ENCODE measurements at places on chromosomes 12 and 14. TPM values are rescaled to one million over a fixed set of nuclear protein-coding genes. Genes with fewer than 3 reads are reported as not detected.

GUCY2C gene
- not detected for total RNA-seq

CLEC6A gene
- total RNA-seq, result not detected

BBS10 gene
- 34.2 TPM for total RNA-seq

PMEL gene
- total RNA-seq, result 2.9 TPM

GLIPR1 gene
- 47.6 TPM for total RNA-seq

GRCh38 chr12:11941606-11942337, 129.0 kb upstream of the BCL2L14 start:
- no peak for DNase-seq

DNA sequence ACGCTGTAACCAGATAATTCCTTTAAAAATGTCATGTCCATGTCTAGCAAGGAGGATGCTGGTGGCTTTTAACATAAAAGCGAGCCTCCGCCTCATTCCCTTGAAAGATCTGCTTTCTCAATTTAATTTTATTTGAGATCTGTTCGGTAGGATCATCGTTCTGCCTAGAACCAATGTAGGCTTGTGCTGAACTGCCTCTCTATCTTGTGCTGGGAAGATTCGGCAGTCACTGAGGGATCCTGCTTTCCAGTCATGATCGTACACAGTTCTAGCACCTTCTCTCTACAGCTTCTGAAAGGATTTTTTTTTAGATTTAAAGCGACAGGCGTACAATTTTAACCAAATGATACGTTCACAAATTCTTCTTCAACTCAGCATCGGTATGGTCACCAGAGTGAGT, 54.3 kb downstream of the PEBP1 start:
- DNase-seq, result no peak

DNA sequence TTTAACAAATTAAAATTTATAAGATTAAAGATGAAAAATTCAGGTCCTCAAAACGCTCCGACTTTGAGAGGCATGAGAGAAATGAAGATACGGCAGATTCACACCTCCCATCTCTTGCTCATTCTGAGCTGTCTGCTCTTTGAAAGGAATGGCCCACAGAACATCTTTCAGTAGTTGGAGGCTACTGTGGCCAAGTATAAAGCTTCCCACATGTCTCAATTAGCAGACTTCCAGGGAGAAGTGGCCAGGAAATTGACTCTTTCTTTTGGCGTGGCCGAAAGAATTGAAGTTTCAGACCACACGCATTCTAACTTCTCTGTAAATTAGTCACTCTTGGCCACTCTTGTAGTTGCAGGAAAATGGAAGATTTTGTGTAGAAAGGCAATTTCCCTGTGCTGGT, 129.2 kb downstream of the DIP2B start:
- DNase-seq, result no peak

- DNase-seq, result no peak
Observed at GRCh38 chr14:69855180-69855832, 23.9 kb upstream of the SMOC1 start.

DNA sequence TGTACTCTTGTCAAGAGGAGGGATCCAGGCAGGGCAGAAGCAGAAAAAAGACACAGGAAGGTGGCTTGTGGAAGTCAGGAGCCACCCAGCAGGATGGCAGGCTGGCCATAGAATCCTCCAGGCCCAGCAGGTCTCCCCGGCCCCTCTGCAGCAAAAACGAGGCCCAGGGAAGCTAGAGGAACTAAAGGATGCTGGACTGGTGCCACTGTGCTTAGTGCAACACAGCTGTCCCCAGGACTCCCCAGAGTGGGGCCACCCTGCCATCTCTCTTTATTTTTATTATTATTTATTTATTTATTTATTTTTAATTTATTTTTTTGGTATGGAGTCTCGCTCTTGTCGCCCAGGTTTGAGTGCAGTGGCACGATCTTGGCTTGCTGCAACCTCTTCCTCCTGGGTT, 54.1 kb downstream of the PITPNM2 start:
- no peak for DNase-seq

DNA sequence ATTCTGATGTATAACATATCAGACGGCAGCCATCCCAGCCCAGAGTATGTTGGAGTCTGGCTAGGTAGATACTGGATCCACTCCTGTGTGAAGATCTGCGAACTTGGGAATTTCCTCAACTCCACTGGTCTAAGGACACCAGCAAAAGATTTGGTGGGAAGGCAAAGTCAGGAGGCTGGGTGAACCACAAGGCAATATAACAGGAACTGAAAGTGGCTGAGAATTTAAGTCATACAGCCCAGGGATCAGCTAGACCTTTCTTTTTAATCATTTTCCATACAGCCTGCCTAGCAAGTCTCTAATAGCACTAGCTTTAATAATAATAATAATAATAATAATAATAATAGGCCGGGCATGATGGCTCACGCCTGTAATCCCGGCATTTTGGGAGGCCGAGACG, 34.8 kb downstream of the BRAP start:
- no peak for DNase-seq

DNA sequence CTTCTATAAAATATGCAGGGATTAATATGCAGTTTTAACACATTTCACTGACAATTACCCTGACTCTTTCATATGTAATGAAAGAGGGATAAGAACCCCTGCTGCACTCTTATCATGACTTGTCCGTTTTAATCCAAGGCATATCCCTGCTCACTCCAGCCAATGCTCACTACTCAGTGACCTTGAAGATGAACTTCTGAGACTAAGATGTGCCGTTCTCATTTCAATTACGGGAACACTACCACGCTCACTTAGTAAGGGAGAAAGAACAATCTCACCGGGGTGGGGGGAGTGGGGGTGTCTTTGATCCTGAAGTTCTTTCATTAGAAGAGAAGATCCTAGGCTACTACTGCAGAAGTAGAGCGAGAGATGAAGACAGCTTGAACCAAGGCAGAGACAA, 50.5 kb downstream of the PKP2 start:
- DNase-seq, result no peak

DNA sequence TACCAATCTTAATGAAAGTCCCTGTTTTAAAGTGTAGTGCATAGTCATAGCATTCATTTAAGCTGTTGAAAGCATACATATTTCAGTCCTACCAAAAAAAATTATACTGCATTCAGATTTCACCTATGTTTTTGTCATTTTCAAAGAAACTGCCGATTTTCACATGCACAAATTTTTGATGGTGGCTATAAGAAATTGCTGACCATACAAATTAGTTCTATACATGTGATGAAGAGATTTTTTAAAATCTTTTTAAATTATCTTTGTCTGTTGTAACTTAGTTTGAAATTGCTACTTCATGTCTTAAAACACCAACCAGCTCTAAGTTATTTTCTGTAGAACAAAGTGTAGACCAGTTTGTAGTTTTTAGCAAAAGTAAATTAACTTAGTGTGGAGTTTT, 3.5 kb upstream of the GTF2A1 start:
- no peak for DNase-seq

DNA sequence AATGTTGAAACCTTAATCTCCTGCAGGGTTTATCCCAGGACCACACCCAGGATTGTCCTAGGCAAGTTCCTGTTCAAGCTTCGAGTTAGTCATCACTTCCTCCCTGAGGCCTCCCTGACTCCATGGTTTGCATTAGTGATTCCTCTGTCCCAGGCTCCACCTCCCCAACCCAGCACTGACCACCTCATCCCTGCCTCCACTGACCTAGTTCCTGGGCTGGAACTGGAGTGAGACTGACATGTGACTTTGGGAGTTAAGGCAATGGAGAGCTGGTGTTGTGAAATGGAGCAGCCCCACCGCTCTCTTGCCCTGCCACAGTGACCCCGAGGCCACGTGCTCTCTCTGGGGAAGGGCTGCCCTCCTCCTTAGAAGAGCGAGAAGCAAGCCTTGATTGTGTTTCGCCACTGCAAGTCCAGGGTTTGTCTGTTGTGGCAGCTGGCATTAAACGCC, 15.8 kb upstream of the DTX1 start:
- peak; percentile 36 for DNase-seq
